ENCODE measurements at places on chromosomes 16 and 17.

DNA sequence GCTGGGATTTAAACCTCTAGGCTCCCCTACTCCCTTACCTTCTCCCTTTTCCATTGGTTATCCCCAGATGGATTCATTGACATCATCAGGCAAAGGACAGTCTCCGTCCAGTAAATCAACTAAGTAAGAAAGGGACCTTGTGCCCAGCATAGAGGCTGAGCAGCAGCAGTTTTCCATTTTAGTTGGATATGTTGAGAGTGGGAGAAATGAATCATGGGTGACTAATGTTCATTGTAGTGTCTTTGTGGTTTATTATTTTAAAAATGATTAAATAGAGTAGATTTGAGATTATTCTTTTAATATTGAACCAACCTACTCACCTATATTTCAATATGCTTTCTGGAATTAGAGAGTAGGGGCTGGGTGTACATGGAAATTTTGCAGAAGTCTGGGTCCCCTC is 99.4 kb upstream of the CACNG3 start:
- H3K27ac ChIP-seq, result no peak overlapping the region
- H3K4me3 ChIP-seq, result no peak overlapping the region
- peaks cover 76% of the 10 kb centered on the region for H3K36me3 ChIP-seq
- DNase-seq, result no peak
- peaks cover 25% of the 10 kb centered on the region for H3K4me1 ChIP-seq
- no peaks in the 10 kb centered on the region for H3K27me3 ChIP-seq

- H3K36me3 ChIP-seq, result peaks cover 36% of the 10 kb centered on the region
- no peaks in the 10 kb centered on the region for H3K27me3 ChIP-seq
- H3K4me1 ChIP-seq, result peaks cover 44% of the 10 kb centered on the region
Observed at GRCh38 chr17:75404223-75404730, 1.2 kb downstream of the GRB2 start.

DNA sequence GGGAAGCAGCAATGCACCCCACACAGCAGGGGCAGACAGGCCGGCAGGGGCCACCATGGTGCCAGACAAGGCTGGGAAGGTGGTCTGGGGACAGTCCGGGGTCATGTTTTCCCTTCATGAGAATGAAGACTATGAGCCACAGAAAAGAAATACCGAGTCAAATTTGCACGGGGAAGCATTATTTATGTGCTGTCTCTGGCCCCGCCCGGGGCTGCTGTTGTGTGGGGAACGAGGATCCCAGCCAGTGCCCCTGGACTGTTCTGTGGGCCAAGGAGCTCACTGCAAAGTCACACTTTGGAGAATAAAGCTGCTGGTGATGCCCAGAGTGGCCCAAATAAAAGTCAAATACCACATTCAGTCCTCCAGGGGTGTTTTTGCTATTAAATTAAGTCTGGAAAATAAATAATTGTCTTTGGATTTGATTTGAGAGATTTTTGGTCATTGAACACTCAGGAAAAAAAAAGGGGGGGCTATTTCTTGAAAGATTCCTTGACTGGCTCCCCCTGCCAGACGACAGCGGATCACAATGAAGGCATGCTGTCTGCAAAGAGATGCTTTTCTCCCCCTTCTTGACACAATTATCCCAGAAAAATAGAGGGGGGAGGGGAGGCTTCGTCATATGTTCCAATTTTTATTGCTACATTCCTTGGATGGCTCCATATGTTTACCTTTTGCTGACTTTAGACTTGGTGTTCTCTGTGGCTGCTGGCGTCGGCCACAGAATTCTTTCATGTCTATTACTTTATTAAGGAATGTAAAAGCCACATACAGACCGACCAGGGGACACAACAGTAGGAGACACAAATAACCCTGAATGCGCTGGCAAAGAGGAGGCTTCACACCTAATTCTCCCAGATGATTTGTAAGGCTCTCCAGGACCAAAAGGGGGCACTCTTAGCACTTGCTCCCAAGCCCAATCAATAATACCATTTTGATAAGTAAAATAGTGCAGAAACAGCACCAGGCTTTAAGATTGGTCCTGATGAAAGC is 27.1 kb upstream of the ANKFN1 start:
- no peaks in the 10 kb centered on the region for H3K4me1 ChIP-seq
- peaks cover 3% of the 10 kb centered on the region for H3K27me3 ChIP-seq
- H3K27ac ChIP-seq, result no peak overlapping the region
- DNase-seq, result no peak
- no peaks in the 10 kb centered on the region for H3K36me3 ChIP-seq

- H3K4me1 ChIP-seq, result no peaks in the 10 kb centered on the region
- H3K36me3 ChIP-seq, result no peaks in the 10 kb centered on the region
- H3K27ac ChIP-seq, result no peak overlapping the region
- H3K4me3 ChIP-seq, result no peak overlapping the region
- no peak for DNase-seq
Observed at GRCh38 chr17:44981221-44981968, 13.3 kb upstream of the C1QL1 start.

GRCh38 chr16:67730326-67730725 is 11.2 kb upstream of the GFOD2 start:
- no peak overlapping the region for H3K4me3 ChIP-seq
- H3K27me3 ChIP-seq, result no peaks in the 10 kb centered on the region
- no peaks in the 10 kb centered on the region for H3K4me1 ChIP-seq
- DNase-seq, result no peak
- peaks cover 70% of the 10 kb centered on the region for H3K36me3 ChIP-seq

- H3K27me3 ChIP-seq, result no peaks in the 10 kb centered on the region
- H3K36me3 ChIP-seq, result peaks cover 63% of the 10 kb centered on the region
Observed at GRCh38 chr17:59093702-59094231, 12.9 kb downstream of the TRIM37 start.

- H3K4me3 ChIP-seq, result no peak overlapping the region
- peaks cover 3% of the 10 kb centered on the region for H3K27me3 ChIP-seq
- no peak overlapping the region for H3K27ac ChIP-seq
- H3K4me1 ChIP-seq, result no peaks in the 10 kb centered on the region
Observed at GRCh38 chr16:86393907-86394626, 116.3 kb upstream of the FOXF1 start.

DNA sequence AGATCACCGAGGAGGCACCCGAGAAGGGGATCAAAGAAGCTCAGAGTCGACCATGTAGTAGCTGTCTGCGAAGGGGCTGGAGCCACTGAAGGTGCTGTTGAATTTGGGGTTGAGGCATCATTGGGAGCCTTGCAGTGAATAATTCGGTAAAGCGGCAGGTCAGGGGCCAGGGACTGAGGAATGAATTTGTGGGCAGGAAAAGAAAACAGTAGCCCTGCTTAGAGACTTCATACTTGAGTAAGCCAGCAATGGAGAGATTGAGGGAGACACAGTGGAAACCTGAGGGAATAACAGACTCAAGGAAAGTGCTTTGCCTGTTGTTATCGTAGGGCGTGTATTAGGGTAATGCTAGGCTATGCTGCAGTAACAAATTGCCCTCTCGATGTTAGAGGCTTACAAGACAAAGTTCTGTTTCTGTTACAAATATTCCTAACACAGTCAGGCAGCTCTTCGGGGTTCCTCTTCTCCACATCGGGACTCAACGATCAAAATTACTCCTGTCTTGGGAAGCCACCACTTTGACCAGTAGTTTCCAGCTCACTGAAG is 13.4 kb upstream of the HERPUD1 start:
- H3K36me3 ChIP-seq, result no peaks in the 10 kb centered on the region
- no peaks in the 10 kb centered on the region for H3K27me3 ChIP-seq
- peaks cover 30% of the 10 kb centered on the region for H3K4me1 ChIP-seq
- H3K4me3 ChIP-seq, result no peak overlapping the region
- no peak for DNase-seq
- H3K27ac ChIP-seq, result no peak overlapping the region

DNA sequence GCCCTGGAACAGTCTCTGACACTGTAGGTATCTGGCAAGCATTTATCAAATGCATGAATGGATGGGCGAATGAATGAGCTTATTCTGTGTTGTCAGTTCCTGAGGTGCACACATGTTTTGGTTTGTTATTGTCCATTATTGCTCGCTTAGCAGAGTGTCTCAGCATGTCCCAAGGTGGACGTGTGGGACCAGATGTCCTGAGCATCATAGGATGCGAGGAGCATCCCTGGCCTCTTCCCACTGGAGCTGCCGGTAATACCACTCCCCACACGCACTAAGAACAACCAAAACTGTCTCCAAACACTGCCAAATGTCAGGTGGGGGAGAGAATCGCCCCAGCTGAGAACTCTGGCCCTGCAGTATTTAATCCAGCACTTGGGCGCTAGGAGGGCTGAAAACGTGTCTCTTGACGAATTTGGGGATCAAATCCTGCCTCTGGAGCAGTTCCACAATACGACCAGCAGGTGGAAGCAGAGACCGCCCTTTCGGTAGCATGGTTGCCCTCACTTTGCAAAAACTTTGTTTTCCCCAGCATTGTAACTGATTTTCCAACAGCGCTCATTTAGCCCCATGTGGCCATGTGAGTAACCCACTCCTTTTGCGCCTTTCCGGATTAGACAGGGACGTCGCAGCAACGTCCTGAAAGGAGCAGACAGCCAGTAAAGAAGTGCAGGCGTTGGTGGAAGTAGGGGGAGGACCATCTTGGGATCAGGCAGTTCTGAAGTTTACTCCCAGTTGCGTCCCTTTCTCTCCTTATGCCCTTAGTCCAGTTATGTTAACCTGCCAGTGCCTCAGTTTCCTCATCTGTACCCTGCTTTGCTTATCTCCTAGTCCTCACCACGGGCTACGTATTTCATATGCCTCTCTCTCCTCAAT is 22.7 kb downstream of the TMEM114 start:
- peak; percentile 80 for DNase-seq
- peaks cover 33% of the 10 kb centered on the region for H3K27me3 ChIP-seq
- peak overlapping the region; percentile 31 for H3K27ac ChIP-seq
- no peak overlapping the region for H3K4me3 ChIP-seq
- H3K4me1 ChIP-seq, result peaks cover 6% of the 10 kb centered on the region
- no peaks in the 10 kb centered on the region for H3K36me3 ChIP-seq

DNA sequence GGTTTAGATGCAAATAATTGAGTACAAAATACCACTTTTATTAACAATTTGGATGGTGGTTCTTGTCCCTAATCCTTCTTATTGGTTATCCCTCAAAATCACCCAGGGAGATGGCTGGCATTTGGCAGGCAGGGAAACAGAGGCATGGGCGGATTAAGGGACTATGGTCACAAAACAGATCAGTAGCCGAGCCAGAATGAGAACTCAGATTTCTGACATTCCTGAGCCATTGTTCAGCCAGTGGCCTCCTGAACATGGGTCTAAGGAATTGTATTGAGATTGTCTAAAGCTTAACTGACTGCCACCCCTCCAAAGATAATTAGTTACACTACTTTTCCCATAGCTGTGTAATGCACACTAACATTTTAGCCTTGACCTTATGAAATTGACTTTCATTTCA is 88.4 kb downstream of the CHD9NB start:
- H3K36me3 ChIP-seq, result no peaks in the 10 kb centered on the region
- DNase-seq, result no peak
- no peak overlapping the region for H3K27ac ChIP-seq
- H3K4me1 ChIP-seq, result no peaks in the 10 kb centered on the region
- H3K4me3 ChIP-seq, result no peak overlapping the region

- H3K4me1 ChIP-seq, result peaks cover 22% of the 10 kb centered on the region
- H3K4me3 ChIP-seq, result peak overlapping the region; percentile 80
- H3K27me3 ChIP-seq, result peaks cover 34% of the 10 kb centered on the region
- H3K27ac ChIP-seq, result peak overlapping the region; percentile 88
- DNase-seq, result peak; percentile 79
- H3K36me3 ChIP-seq, result peaks cover 10% of the 10 kb centered on the region
Observed at GRCh38 chr17:28712032-28712704, 480 bp upstream of the PROCA1 start.

- no peaks in the 10 kb centered on the region for H3K27me3 ChIP-seq
- H3K4me1 ChIP-seq, result peaks cover 45% of the 10 kb centered on the region
- H3K36me3 ChIP-seq, result no peaks in the 10 kb centered on the region
- no peak overlapping the region for H3K4me3 ChIP-seq
Observed at GRCh38 chr17:73586921-73587602, 57.2 kb downstream of the SDK2 start.

DNA sequence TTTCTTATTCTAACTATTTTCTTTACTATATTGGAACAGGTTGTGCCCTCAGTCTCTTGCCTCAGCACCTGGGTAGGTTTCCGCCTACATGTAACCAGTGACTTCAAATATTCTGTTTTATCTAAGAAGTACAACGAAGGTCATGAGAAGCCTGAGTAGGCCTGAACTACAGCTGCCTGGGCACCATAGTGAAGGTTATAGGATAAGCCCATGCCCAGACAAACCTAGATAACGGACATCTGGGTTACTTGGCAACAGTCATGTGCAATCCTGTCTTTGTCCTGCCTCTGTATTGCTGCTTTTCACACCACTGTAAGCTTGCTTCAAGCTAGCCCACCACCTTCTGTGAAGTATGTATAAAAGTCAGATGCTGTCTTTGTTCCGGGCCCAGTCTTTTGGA is 25.4 kb upstream of the ARL4D start:
- DNase-seq, result no peak
- H3K27me3 ChIP-seq, result no peaks in the 10 kb centered on the region
- H3K4me3 ChIP-seq, result no peak overlapping the region
- no peak overlapping the region for H3K27ac ChIP-seq
- peaks cover 29% of the 10 kb centered on the region for H3K4me1 ChIP-seq

DNA sequence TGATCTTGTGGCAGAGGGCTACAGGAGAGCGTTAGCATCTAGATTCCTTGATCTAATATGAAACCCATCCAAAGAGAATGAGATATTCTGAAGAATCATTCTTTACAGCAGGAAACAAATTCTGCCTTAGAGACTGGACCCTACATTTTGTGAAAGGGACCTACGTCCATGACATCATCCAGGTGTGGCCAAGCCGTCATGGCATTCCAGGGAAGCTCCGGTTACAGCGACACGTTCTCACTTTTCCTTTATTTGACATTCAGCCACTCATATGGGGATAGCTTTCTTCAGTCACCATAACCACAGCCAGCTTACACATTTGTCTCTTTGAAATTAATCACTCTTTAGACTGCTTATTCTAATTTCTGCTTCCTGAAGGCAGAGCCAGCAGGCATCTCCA is 408.1 kb downstream of the XYLT1 start:
- no peak overlapping the region for H3K27ac ChIP-seq
- no peak overlapping the region for H3K4me3 ChIP-seq
- peaks cover 20% of the 10 kb centered on the region for H3K4me1 ChIP-seq
- H3K27me3 ChIP-seq, result no peaks in the 10 kb centered on the region

DNA sequence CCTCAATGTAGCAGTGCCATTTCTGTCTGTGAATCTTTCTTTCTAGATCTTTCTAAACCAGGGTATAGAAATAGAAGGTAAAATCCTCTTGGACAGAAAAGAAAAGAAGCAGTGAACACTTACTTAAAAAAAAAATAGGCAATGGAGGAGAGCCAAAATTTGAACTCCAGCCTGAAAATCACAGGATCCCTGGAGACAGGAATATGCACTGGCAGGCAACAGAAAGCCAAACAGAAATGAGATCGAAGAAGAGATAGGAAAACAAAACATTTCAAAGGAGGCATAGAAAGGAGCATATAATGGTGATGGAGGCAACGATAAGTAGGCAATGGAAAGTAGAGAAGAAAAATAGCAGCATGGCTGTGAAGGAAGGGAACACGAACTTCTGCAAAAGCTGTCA is 253.7 kb upstream of the HSBP1 start:
- DNase-seq, result no peak
- no peak overlapping the region for H3K27ac ChIP-seq
- no peaks in the 10 kb centered on the region for H3K36me3 ChIP-seq
- H3K4me1 ChIP-seq, result no peaks in the 10 kb centered on the region
- no peak overlapping the region for H3K4me3 ChIP-seq
- H3K27me3 ChIP-seq, result no peaks in the 10 kb centered on the region

GRCh38 chr16:46843898-46844642 is 13.1 kb upstream of the C16orf87 start:
- peaks cover 29% of the 10 kb centered on the region for H3K27me3 ChIP-seq
- H3K36me3 ChIP-seq, result no peaks in the 10 kb centered on the region
- no peak for DNase-seq
- no peak overlapping the region for H3K27ac ChIP-seq

GRCh38 chr17:30554839-30555751 is 77.9 kb downstream of the GOSR1 start:
- no peaks in the 10 kb centered on the region for H3K36me3 ChIP-seq
- no peak overlapping the region for H3K27ac ChIP-seq
- H3K27me3 ChIP-seq, result no peaks in the 10 kb centered on the region
- peak; percentile 19 for DNase-seq
- H3K4me3 ChIP-seq, result no peak overlapping the region

Measured in activated T-cell treated with anti-CD3 and anti-CD28 coated beads, Interleukin-2, amount 50 U/mL, for 24 hours (primary cell).